CD8-positive, alpha-beta memory T cell (primary cell): ENCODE measurements at places on chromosomes 12 and 14.

GRCh38 chr14:23645812-23646647 lies 9.9 kb downstream of the DHRS2 start:
- DNase-seq = no peak

- DNase-seq = no peak
These were observed 62.0 kb upstream of the LMNTD1 start for GRCh38 chr12:25615119-25615518.

GRCh38 chr12:53965281-53966084 lies 7.4 kb upstream of the HOXC11 start:
- no peak for DNase-seq

DNA sequence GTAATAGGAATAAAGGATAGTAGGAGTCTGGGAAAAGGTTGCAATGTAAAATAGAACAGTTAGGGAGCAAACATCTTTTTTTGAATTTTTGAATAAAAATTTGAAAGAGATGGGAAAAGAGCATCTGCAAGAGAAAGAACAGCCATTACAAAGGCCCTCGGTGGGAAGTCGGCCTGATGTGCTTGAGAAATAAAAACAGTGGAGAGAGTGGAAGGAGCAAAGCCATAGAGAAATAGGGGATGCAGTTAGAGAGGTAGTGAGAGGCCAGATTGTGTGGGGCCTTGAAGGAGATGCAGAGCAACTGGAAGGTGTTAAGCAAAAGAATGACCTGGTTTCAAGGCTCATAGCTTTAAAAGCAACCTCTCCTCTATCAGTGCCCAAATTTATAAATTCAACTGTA lies 409.8 kb downstream of the RERGL start:
- no peak for DNase-seq

GRCh38 chr12:105576261-105576660 lies 245.8 kb downstream of the C12orf75 start:
- no peak for DNase-seq

- no peak for DNase-seq
These were observed 1.3 kb downstream of the CHGA start for GRCh38 chr14:92924247-92924646.

GRCh38 chr14:25430808-25431207 lies 380.9 kb upstream of the STXBP6 start:
- DNase-seq = no peak

GRCh38 chr14:60508707-60509437 lies at the start of gene SIX6:
SIX6 (plus strand) TSS chr14:60509146; CDS start chr14:60509399, 253 bp downstream.
- no peak for DNase-seq

DNA sequence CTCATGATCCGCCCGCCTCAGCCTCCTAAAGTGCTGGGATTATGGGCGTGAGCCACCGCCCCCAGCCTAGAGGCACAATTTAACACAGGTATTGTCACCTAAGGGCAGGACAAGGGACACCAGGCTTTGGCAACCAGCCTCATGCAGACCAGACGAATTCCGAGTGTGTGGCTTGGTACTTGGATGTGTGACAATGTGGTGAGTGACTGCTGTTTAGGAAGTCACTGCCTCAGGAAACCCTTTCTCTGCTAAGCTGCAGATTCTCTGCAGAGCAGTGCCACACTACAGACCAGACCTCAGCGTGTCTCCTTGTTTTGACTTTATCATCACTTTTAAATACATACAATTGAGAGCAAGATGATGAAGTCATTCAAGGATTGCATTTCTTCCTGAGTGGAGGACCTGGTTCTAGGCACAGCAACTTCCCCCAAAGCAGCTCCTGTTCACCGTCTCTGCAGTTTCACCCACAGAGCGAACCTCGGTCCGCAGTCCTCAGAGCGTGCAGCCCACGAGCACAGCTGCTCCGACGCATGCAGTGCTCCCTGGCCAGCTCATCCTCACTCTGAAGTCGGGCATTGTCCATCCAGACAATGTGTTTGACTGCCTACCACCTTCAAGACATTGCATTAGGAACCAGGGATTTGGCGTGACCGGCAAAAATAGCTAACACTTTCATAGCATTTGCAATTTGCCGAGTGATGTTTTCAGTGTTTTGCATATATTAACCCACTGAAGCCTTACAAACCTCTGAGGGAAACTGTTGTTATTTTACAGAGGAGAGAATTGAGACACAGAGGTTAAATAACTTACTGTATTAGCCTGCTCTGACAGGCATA lies 235.2 kb downstream of the CHST11 start:
- no peak for DNase-seq

GRCh38 chr12:107533218-107533617 lies 152.4 kb upstream of the PWP1 start:
- DNase-seq = no peak

DNA sequence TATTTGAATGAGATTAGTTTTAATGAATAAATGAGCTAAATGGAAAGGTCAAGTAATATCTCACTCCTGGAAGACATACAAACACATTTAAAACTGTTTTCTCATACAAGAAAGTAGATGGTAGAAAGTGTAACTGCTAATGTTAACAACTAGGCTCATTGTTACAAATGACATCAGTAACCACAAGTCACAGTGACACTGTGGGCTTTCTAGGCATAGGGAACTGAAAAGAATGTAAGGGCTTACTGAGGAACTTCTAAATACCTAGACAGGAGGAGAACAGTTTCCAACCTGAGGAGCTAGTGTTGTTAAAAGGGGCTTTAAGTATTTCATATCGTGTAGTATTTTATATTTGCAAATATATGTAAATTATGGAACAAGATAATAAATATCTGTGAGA lies 17.5 kb upstream of the ERGIC2 start:
- DNase-seq = no peak

DNA sequence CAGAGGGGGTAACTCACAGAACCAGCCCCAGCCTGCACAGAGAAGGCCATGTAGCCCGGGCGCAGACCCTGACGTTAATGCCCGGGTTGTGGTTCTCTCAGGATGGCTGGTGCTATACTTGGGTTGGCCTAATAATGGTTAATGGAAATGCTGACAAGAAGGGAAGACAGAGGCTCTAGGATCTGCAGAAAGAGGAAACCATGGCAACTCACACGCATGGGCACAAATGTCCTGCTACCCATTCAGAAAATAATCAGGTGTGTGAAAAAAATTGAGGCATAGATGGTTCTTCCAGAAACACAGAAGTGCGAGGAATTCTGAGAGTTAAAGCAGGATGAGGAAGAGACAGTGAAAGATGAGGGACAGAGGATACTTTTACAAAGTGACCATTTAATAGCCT lies 33.8 kb downstream of the APPL2 start:
- DNase-seq = no peak

- DNase-seq = no peak
These were observed 463.6 kb upstream of the CCDC196 start for GRCh38 chr14:66022526-66022925.

DNA sequence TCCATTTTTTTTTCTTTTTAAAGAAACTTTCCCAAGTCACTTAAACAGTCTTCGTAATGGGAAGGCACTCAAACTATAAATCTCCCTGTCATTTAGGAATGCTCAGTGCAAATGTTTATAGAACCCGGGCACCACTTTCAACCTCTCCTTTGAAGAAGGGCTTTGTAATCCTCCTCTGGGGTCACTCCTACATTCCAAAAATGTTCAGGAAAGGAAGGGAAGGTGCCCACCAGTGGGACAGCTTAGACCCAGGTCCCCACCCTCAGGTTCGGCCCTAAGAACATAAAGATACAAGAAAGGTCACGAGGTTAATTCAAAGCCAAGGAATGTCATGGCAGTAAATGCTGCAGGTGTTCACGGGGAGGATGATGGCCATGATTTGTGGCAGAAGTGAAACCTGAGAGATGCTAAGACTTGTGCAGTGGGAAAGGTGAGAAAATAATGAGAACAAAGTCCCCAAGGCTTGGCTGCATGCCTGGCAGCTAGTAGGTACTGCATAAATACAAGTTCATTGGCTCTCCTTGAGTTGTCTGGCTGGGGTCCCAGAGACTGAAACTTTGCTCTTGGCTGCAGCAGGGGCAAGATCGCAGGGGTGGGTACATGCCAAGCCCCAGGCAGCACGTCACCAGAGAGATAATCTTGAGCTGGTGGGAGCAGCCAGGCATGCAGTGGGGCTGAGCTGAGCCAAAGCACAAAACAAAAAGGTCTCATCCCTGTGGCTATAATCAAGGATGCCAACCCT lies 21.1 kb downstream of the KRT18 start:
- no peak for DNase-seq

- no peak for DNase-seq
These were observed 140.2 kb downstream of the NUAK1 start for GRCh38 chr12:105998561-105998960.

DNA sequence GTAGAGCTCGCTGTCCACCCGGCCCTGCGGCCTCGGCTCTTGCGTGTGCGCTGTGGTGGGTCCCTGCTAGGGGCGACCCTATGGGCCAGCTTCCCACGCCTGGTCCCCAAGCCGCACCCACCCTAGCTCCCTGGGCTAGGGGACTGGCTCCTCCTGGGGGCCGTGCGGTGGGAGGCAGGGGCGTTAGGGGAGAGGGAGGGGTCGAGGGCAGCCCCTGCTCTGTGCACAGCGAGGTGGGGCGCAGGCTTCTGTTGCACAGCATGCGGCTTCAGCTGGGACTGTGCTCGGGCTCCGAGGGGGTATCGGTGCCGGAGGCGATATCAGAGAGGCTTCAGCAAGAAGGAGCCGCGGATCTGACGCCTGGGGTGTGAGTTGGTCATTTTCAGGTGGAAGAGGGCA lies 86.1 kb downstream of the ALG10 start:
- DNase-seq = no peak

DNA sequence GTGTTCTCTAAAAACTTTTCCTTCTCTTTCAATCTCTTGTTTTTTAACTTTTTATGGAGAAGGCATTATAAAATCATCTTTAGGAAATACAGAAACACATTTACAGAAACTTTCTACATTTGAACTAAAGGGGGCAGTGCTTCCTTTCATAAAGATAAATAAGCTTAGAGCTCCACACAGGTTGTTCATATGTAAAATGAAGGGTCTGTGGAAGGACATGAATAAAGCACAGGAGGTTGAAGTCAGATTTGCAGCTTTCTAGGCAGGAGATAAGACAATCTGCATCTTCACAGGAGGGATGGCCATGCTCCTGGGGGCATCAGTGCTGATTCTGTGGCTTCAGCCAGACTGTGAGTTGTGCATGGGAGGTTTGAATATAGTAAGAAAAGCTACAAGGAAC lies 426.0 kb downstream of the DAD1 start:
- no peak for DNase-seq

DNA sequence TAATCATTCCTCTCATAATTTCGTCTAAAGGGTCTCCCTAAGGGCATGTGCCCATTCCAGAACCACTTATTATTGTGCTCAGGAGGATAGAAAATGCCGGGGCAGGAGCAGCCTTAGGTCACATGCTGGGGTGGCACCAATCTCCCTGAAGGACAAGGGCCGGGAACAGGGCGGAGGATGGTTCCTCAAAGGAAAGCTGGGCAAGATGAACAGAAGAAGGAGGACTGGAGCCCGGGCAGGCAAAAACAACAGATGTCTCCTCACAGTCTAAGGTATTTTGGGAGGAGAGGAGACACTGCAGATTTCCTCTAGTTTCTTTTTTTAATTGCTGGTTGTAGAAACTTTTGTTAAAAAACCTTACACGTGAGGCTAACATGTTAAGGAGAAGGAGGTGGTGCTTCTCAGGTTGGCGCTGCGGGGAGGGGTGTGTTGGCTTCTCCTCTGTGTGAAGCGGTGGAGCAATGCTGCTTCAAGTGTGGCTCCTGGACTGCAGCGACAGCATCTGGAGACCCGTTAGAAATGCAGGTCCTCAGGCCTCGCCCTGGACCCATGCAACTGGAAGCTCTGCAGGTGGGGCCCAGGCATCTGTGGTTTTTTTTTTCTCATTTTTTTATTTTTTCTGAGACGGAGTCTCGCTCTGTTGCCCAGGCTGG lies 164.8 kb downstream of the AACS start:
- no peak for DNase-seq

GRCh38 chr12:77924703-77925102 lies 94.0 kb downstream of the NAV3 start:
- no peak for DNase-seq

- no peak for DNase-seq
These were observed 58.4 kb downstream of the CCDC91 start for GRCh38 chr12:28248555-28249145.

GRCh38 chr12:2268471-2269286 lies 215.9 kb downstream of the CACNA1C start:
- DNase-seq = no peak

DNA sequence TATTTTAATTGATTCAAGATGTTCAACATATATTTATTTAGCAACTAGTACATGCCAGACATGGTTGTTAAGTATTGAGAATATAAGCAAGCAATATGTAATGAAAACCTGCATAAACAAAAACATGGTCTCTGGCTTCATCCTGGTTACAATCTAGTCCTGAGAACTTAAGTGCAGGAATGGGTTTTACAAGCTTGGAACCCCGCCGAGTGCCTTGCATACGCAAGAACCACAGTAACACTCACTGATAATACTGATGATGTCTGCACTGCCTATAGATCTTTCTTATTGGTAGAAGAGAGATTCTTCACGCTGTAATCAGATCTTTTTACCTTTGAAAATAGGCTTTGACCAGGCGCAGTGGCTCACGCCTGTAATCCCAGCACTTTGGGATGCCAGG lies 22.9 kb upstream of the CALM1 start:
- DNase-seq = no peak

DNA sequence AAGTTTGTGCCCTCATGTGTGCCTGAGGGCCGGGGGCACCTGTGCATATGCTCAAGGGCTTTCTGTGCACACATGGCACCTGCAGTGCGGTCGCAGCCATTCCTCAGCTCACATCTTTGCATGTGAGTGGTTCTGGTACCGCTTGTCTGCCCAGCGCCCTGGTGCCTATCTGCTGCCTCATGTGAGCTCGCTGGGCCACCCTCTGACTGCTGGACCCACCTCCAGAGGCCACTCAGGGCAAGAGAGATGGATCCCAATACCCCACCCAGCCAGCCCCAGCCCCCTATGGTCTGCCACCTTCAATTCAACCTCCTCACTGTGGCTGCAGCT lies 5.4 kb upstream of the AMN start:
- DNase-seq = no peak

- DNase-seq = no peak
These were observed 133.8 kb upstream of the CLEC14A start for GRCh38 chr14:38389681-38390080.

GRCh38 chr14:77989441-77989991 lies 180.7 kb upstream of the NRXN3 start:
- DNase-seq = no peak

DNA sequence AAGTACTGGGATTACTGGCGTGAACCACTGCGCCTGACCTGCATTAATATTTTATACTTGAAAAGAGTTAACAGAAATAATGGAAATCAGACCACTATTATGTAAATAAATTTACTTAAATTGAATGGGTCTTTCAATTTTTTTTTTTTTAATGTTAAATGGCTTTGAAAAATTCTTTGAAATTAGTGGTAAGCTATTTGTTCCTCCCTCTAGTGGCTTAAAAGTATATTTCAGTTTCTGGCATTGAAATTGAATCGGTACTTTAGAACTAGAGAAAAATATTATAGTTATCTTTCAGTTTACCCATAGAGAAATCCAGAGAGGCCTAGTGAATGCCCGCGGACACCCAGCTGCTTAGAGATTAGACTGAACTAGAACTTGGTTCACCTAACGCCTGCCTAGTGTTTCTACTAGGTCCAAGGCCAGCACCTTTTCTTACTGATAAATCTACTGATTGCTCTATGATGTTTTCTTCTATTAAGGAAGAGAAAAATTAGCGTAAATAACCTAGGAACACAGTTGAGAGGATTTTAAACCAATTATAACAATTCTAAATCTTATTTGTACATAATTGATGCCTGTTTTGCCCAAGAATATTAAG lies 106.5 kb downstream of the EML1 start:
- no peak for DNase-seq

GRCh38 chr12:62472472-62472871 lies 5.8 kb downstream of the MON2 start:
- no peak for DNase-seq
